ENCODE measurements at places on chromosomes 4 and X.
A peak's percentile ranks its signal among the peaks of the same experiment; 100 is the strongest.

- DNase-seq: no peak
These were observed 1055.8 kb upstream of the DIAPH2 start for GRCh38 chrX:95628796-95629195.

DNA sequence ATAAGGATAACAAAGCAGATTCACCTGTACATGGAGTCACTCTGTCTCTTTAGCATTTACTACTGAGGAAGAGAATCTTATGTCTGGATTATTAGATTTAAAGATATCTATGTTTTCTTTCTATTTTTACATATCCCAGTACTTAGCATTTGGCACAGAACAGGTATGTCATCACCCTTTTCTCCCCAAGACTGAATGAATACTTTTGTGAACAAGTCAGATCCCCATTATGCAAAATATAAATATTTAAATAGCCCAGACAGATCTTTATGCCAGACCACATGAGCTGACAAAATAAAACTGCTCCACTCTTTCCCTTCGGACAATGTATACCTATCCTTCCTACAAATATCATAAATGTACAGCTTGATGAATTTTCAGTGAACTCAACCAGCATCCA, 94.5 kb downstream of the CASK start:
- no peak for DNase-seq

- no peak for DNase-seq
These were observed 900.9 kb downstream of the RAB28 start for GRCh38 chr4:12583275-12583674.

- no peak for DNase-seq
These were observed 24.8 kb upstream of the CRMP1 start for GRCh38 chr4:5917672-5918071.

GRCh38 chrX:47623540-47624027, 3.9 kb upstream of the SYN1 start:
- peak; percentile 34 for DNase-seq

DNA sequence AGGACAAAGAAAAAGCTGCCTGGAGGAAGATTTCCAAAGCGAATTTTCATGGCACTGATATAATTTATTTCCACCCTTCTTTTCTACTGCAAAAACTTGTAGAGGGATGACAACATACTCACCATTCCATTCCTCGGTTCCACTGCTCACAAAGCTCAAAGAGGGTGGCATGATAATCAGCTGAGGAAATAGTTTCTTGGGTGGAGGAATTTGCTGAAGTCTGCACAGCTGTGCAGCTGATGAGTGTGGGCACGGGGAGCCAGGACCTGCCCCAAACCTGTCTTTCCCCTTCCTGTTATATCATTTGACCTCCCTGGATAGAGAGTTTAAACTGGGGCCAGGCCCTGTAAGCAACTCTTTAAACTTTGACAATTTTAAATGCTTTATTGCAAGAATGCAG, 160.6 kb downstream of the PACRGL start:
- no peak for DNase-seq

DNA sequence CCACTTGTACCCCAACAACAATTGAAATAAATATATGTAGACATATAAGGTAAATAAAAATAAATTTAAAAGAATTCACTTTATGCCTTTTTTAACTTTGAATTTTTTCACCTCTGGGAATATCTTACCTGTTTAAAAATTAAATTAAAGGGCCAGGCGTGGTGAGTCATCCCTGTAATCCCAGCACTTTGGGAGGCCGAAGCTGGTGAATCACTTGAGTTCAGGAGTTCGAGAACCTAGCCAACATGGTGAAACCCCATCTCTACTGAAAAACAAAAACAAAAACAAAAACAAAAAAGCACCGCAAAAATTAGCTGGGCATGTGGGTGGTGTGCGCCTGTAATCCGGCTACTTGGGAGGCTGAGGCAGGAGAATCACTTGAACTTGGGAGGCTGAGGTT, 164.8 kb downstream of the AASDH start:
- DNase-seq: no peak

GRCh38 chr4:7647600-7648543, 213.1 kb upstream of the PSAPL1 start:
- DNase-seq: peak; percentile 95

GRCh38 chr4:52843351-52843750, 18.8 kb upstream of the RASL11B start:
- no peak for DNase-seq

Measured in inflammatory macrophage (primary cell).